B cell (primary cell): ENCODE measurements at places on chromosomes 13 and 19. TPM values are rescaled to one million over a fixed set of nuclear protein-coding genes. Genes with fewer than 3 reads are reported as not detected.

Gene IGLON5
- polyA plus RNA-seq: not detected in 2 replicates

Gene FCAR
- 1.9 and 2.8 TPM in 2 replicates for polyA plus RNA-seq

Gene TMPRSS9
- not detected in 2 replicates for polyA plus RNA-seq

Gene PTGIR
- 2.1 and 5.3 TPM in 2 replicates for polyA plus RNA-seq

Gene CGB2
- polyA plus RNA-seq: not detected in 2 replicates

Gene PROSER1
- polyA plus RNA-seq: 18.1 and 22.5 TPM in 2 replicates

DNA sequence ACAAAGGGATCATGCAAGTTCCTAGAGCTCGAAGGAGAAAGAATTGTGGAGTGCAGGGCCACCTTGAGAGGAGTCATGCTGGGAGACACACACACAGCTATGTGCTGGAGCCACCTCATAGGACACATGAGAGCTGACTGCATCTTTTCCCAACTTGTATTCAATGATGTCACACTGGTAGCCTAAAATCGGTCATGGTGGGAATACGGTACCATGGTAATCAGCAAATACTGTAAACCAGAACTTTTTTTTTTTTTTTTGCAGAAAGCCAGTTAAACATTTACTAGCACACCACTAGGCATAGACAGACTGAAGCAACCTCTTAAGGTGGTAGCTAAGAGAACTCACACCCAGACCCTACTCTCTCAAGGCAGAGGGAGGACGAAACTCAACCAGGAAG is 47.0 kb upstream of the INTS6 start:
- no peak for DNase-seq

DNA sequence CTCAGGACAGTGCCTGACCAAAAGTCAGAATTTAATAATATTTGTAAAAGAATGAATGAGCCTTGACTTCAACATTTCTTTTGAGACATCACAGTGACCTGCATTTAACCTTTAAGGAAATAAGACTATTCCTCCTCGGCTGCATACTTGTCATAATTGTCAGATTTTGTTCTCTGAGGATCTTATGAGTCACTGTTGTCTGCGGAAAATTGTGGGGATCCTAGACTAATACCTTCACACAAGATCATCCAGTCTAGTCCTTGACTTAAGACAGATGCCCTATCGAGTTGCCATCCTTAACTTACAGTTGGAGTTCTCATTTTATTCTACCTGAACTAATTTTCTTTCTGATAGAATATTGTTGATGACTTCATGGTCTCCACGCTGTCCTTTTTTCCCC is 198.4 kb downstream of the DLEU7 start:
- no peak for DNase-seq

GRCh38 chr19:33064458-33064791 is 263 bp downstream of the RHPN2 start:
- DNase-seq: peak; percentile 51

GRCh38 chr13:99314640-99315176 is 7.5 kb upstream of the GPR183 start:
- no peak for DNase-seq

DNA sequence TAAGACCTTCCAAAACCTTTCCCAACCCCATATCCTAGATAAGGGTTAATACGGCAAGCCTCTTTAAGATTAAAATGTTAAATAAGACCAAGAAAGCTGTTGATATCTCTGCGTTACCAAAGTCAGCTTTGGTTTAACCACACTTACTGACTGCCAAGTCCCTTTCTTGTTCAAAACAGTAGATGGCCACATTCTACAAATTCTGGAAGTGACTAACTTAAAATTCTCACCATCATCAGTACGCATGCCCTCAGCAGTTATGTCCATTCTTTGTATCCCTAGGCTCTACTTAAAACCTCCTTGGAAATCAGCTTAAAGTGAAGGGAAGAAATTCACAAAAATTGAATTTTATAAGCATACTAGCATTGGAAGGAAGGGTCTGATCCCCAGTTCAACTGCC is 23.6 kb downstream of the SOHLH2 start:
- no peak for DNase-seq
